Bronchus fibroblast of lung (primary cell): ENCODE measurements at places on chromosomes 12 and 14. TPM values are rescaled to one million over a fixed set of nuclear protein-coding genes. Genes with fewer than 3 reads are reported as not detected.

KLHDC1 gene
- 0.30 and 1.2 TPM in 2 replicates for total RNA-seq

CLEC4D gene
- not detected in 2 replicates for total RNA-seq

TEX52 gene
- total RNA-seq, result not detected in 2 replicates

RDH16 gene
- under 0.01 TPM in 1 of 2 replicates, not detected in the other for total RNA-seq

DCN gene
- 473 and 502 TPM in 2 replicates for total RNA-seq

LIN7A gene
- 13.8 and 18.3 TPM in 2 replicates for total RNA-seq

KLRC2 gene
- total RNA-seq, result not detected in 2 replicates
